ENCODE measurements at places on chromosomes 3 and 15. TPM values are rescaled to one million over a fixed set of nuclear protein-coding genes. Genes with fewer than 3 reads are reported as not detected.

- no peak for DNase-seq
These were observed 25.8 kb upstream of the PTPN23 start for GRCh38 chr3:47355010-47355409.

The PAQR9 gene
- total RNA-seq, result not detected

DNA sequence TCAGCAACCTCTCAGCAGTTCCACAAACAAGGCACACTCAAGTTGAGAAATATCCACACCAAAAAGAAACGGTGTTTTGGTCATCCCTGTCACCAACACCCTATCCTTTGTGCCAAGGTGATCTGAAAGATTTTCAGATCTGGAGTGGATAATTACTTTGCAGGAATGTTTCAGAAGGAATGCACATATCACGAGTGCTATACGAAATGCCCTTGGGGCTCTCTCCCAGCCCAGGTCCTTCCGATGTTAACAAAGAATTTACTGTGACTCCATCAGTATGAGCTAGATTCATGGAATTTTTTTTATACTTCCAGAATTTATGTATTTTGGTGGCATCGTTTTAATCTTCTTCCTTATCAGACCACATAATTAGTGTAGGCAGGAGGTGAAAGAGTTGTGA, 105.0 kb downstream of the GRM7 start:
- DNase-seq, result no peak

- no peak for DNase-seq
These were observed 149.7 kb downstream of the KLF13 start for GRCh38 chr15:31476236-31476810.

GRCh38 chr15:29056839-29057450, 171.2 kb downstream of the APBA2 start:
- DNase-seq, result no peak

DNA sequence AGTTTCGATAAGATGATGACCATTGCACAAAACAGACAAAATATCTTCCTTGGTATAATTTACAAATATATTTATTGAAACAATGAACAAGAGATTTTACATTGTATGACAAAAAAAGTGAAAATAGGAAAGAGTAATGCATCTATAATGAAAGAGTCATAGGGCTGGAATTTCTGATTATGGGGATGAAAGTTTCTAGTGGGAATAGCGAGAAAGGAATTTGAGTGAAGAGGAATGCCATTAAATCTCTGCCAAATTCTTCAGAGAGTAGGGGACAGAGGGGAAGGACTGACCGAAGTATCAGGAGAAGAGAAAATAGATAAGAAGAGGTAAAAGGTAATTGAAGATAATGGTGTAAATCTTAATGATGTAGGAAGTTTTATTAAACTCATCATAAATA, 125.4 kb downstream of the VGLL3 start:
- DNase-seq, result no peak

DNA sequence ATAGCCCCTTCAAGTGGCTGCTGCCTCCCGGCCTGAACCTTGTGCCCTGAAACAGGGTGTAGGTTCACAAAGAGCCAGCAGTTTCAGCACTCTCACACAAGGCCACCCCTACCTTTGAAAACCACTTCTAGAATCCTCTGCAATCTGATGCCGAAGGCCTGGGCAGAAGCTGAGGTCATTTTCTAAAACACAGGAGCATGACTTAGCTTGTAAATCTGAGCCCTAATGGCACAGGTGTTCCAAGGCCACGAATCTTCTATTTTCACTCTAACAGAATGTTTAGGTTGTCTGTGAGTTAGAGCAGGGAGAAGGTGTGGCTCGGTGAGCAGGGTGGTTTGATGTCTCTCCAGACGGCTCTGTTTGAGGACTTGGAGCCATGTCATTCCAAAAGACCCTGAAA, 62.3 kb downstream of the SYNM start:
- DNase-seq, result no peak

GRCh38 chr3:127387119-127387518, 99.3 kb upstream of the PRR20G start:
- DNase-seq, result no peak

The SST gene
- total RNA-seq, result not detected

DNA sequence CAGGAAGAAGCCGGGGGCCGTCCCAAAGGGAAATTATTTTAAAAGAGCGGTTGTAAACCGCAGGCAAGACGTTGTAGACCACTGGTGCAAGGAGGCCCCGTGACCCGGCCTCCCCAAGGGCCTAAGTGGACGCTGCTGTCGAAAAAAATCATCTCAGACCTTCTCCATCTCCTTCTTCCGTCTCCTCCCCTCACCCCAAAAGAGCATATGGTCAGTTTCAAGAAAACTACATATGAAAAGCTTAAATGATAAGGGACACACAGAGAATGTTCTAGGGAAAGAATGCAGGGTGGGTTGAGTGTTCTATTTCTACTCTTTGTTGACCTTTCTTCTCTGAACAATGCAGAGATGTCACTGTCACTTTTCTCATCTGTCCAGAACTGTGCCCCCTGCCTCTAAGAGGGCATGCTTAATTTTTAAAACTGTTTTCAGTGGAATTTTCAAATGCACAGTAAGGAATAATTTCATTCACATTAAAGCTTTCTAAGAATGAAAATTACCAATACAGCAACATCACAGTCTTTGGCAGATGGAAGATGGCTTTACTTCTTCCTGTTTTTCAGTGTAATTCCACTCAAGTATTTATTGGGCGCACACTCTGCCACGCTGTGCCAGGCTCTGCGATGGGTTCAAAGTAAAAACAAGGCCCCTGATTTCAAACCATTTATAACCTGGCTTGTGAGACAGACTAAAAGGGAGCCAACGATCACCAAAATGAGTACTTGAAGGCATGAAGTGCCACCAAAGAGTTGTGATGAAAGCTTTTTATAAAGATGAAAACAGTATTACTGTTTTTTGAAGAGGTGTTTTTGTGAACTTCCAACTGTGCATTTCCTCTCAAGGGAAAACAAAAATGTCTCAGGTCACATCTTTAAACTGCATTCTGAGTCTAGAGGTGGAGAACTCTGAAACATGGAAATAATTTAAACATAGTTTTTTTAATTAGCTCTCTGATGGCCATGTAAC, 891 bp upstream of the TOP2B start:
- no peak for DNase-seq

The FGD5 gene
- total RNA-seq, result 0.11 TPM

The CDCP1 gene
- 1.7 TPM for total RNA-seq

The GP9 gene
- total RNA-seq, result not detected

DNA sequence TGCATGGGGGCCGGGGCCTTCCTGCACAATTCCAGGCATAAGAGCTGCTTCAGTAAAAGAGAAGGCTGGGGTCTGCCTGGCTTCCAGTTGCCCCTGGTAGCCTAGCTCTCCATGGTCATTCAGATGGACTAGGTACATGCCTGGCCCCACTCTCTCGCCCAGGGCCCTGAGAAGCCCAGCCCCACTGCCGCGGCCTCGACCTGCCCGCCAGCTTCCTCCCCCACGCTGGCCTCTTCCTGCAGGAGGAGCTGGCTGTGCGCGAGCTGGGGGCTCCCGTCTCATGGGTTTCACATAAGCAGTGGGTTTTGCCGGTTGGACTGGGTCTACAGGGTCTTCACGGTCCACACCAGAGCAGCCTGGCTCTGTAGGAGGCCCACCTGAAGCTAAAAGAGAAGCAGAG, 3.6 kb downstream of the PRR20G start:
- no peak for DNase-seq

- DNase-seq, result no peak
These were observed 333.9 kb upstream of the THRB start for GRCh38 chr3:24828551-24828950.

The KLF15 gene
- 0.15 TPM for total RNA-seq

The DAPK2 gene
- total RNA-seq, result 5.9 TPM
